ENCODE measurements at places on chromosomes 1 and 21. TPM values are rescaled to one million over a fixed set of nuclear protein-coding genes. Genes with fewer than 3 reads are reported as not detected.

HSPB7 gene
- total RNA-seq: not detected

DIPK1A gene
- 16.2 TPM for total RNA-seq

THRAP3 gene
- 102 TPM for total RNA-seq

FLG2 gene
- under 0.01 TPM for total RNA-seq

KRTAP13-2 gene
- not detected for total RNA-seq

UBL4B gene
- total RNA-seq: not detected

PLEKHG5 gene
- 44.1 TPM for total RNA-seq
